AG08396 (cell line): ENCODE measurements at places on chromosomes 12 and 14.

DNA sequence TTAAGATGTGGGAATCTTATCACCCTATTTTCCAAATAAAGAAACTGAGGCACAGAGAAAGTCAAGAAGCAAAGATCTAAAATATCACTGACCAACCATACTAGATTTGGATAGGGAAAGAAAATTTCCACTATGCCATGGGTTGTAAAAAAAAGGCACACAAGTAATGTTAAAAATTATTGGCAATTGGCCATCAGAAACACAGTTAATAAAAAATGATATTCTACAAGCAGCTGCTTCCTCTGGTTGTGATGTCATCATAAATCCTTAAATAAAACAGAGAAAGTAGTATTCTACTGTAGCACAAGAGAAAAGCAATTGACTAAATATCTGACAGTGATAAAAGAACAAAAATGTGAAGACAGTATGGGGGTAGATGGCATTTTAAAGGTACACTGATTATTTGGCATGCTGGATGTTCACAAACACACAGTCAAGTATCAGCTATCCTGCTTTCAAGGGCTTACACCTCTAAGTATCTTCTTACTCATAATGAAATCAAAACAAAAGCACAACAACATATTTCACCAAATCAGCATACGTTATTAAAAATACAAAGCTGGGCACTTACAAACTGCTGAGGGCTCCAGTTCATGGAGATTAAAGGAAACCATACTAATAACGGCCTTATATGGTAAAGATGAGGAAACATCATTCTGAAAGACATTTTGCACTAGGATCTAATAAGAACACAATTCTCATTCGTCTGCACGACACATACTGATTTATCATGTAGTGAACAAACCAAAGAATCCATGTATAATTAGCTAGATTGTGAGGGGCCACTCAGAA, 45.7 kb downstream of the CORO1C start:
- DNase-seq = no peak

- DNase-seq = no peak
These were observed 96.7 kb downstream of the RFLNA start for GRCh38 chr12:124391340-124392261.

DNA sequence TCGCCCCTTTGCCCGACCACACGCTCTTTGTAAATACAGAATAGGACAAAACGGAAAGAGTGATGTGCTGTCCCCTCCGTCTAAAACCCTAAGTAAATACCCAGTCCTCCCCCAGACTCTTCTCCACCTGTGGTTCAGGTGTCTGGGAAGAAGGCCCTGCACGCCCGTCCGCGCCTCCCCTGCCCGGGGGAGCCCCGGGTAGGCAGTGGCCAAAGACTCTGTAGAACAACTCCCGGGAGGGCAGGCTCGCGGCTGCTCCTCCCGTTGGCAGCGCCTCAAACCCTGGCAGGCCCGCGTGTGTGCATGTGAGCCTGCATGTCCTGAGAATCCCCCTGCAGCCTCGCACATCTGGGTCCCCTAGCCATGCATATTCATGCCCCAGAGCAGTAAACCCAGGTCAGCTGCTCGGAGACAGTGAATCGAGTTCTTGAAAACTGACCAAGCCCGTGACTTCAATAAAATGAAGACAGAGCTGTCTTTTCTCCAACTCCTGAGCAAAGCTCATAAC, 165.8 kb downstream of the MON2 start:
- peak; percentile 56 for DNase-seq

DNA sequence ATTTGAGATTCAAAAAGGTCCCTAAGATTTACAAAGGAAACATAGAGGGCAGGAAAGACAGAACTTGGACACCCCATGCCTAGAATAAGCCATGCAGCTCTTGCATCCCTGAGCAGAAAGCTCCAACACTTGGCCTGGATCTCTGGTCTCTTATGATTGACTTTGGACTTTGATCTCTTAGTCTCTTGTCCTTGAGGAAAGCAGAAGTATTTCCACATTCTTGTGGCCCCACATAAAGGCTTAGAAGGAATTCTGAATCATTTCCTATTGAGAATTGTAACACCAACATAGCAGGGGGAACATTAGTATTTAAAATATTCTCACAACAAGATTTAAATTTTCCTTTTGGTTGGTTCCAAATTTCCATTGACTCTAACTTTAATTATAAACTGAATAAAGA, 283.7 kb upstream of the PRKD1 start:
- DNase-seq = no peak

DNA sequence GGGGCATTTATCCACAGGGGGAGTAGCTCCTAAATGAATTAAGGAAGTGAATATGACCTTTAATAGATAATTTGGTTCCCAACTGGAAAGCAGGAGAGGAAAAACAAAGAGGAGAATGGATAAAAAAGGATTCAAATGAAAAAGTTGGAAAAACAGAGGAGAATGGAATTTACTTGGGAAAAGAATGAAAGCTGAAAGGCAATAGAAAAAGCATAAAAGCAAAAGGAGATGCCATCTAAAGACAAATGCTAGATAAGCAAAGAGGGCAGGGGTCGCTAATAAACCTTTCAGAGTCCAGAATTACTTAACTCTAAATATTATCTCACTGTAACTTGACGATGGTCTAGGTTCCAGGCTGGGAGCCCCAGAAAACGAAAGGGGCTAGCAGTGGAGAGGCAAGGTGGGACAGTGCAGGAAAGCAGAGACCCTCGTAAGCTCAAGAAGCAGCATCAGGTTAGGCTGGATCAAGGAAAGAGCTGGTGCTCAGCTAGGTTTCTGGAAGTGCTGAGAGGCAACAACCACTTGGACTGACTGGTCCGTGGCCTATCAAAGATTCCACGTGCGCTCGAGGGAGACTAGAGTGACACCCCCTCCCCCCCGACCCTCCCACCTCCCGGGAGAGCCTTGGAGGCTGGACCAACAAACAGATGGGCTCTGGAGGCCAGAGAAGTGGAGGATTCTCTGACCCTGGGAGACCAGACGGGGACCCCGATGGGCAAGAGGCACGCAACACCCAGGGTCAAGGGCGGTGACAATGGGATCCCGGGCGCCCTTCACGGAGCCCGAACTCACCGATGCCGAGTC, 1.2 kb downstream of the SLC2A13 start:
- DNase-seq = no peak

DNA sequence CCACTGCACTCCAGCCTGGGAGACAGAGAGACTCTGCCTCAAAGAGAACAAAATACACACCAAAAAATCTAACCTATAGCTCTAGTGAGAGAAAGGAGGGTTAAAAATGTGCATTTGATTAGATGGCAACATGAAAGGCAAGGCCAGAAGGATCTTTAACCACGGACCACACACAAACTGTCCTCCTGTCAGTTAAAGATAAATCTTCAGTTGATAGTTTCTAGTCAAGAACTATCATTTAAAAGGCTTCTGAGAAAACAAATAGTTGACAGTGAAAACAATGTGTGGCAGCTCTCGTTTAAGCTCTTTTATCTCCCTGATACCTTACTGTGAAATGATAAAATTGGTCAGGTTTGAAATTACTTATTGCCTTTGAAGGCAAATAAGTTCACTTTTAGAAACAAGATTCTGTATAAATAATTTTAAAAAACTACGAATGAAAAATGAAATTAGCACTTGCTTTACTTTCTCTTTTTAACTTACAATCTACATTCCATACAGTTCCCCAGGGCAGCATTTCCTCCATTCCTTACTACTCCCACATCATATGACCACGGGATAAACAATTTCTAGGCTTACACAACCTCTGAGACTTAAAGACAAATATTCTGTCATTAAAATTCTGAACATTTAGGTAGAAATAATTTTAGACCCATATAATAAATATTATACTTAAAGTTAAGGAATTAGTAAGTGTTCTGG, 71.4 kb upstream of the GNPNAT1 start:
- peak; percentile 36 for DNase-seq

GRCh38 chr12:47740606-47741339, 15.5 kb upstream of the ENDOU start:
- no peak for DNase-seq

DNA sequence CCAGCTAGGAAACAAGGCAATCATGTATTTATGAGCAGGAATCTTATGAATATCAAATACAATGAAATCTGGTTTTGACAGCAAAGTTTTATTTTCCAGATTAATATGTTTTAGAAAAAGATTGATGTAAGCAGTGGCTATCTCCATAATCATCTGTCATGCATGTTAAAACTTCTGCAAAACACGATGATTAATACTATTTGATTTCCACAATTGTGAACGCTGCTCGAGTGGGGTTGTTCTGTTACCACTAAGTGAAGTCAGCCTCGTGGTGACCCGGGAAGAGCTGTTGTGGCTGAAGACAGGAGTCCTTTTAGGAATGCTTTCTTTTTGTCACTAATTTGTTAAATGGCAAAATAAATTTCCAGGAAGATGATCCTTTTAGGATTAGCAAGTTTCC, 9.4 kb downstream of the CFAP251 start:
- no peak for DNase-seq

- DNase-seq = peak; percentile 24
These were observed 148.9 kb downstream of the CHST11 start for GRCh38 chr12:104605685-104606084.

DNA sequence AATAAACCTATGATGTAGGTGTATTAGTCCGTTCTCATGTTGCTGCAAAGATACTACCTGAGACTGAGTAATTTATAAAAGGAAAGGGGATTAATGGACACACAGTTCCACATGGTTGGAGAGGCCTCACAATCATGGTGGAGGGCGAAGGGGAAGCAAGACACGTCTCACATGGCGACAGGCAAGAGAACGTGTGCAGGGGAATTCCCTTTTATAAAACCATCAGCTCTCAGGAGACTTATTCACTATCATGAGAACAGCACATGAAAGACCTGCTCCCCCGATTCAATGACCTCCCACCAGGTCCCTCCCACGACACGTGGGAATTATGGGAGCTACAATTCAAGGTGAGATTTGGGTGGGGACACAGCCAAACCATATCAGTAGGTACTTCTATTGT, 58.7 kb upstream of the DICER1 start:
- DNase-seq = no peak

DNA sequence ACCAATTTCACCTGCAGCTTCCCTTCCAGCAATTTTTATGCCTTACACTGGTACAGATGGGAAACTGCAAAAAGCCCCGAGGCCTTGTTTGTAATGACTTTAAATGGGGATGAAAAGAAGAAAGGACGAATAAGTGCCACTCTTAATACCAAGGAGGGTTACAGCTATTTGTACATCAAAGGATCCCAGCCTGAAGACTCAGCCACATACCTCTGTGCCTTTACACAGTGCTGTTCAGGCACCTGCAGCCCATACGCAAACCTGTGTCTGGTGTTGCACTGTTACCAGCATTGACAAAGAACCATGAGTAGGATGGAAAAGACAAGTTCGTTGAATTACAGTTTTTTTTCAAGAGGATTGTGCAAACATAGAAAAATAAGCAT, 432.0 kb upstream of the OR4E1 start:
- no peak for DNase-seq

GRCh38 chr12:124434951-124435805, 132.2 kb downstream of the NCOR2 start:
- DNase-seq = no peak

DNA sequence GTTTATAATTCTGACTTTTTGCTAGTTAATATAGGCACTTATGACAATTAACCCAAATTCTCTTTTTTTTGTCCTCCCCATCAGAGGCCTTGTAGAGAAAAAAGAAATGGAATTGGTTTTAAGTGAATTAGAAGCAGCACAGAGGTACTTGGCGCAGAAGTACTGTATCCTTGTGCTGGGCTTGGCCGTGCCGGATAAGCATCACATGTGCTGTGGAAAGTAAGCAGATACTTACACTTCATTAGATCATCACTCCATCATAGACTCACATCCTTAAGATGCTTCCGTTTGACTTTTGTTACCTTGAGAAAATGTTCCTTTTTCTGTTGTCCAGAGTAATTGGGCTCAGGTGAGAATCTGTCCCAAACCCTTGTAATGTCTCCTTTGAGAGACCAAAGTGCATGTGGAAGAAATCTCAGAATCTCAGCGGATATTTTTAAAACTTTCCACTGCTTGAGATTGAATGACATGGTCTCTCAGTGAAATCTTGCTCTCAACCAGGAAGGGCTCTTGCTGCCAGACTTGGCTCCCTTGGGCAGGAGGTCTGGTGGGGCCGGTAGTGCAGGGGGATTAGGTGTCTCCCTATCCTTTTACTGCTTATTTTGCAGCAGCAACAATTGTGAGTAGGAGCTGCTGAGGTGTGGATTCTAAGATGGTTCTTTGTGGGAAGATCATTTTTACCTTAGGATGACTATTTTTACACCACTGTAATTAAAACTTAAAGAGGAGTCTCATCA, 24.8 kb downstream of the PPP1R36 start:
- no peak for DNase-seq

GRCh38 chr14:36666416-36667206, 5.0 kb downstream of the PAX9 start:
- DNase-seq = no peak

- DNase-seq = peak; percentile 74
These were observed 325.8 kb upstream of the DIO3 start for GRCh38 chr14:101235335-101236103.

DNA sequence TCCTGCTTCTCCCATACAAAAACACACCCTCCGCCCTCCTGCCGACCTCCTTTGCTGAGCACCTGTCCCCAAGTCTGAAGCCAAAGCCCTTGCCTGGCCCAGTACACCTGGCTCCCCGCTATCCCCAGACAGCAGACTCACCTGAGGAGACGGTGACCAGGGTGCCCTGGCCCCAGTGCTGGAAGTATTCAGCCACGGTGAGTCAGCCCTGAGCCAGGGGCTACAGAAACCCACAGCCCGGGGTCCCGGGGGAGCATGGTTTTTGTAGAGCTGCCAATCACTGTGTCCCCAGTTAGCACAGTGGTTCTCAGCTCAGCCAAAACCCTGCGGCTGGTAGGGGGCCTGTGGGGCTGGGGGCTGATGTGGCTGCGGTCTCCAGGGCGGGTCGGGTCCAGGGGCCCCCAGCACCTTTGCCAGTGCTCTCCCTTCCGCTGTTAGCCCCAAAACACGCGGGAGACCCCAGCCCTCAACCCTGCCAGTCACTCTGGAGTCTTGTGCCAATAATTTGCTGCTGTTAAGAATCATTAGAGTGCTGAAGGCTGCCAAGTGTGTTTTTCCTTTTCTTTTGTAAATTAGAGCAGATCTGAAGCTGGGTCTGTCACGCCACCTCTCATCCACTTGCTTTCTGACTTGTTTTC, 339.0 kb downstream of the TMEM121 start:
- no peak for DNase-seq

DNA sequence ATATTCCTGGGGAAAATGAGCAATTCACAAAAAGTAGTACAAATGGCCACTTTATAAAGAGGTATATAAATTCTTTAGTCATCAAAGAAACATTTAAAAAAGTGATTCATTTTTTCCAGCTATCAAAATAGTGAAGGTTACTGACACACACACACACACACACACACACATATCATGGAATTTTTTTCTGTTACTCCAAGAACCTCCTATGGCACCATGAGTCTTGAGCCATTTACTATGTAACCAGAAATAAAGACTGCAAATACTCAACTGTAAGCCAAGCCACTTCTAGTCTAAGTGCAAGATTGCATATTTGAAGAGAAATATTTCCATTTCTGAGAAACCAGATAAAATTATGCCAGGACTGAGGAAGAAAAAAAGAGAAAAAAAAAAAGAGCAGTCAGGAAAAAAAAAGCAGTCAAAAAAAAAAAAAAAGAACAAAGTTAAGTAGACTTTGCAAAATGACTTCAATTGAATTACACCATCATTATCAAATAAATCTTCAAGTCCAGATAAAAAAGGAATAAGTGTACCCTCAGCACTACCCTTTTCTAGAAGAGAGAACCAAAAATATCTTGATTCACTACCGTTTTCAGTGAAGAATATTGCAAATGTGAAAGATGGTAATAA, 275.7 kb downstream of the DAD1 start:
- DNase-seq = no peak
